SK-N-SH (cell line): ENCODE measurements at places on chromosomes 2 and 18.

DNA sequence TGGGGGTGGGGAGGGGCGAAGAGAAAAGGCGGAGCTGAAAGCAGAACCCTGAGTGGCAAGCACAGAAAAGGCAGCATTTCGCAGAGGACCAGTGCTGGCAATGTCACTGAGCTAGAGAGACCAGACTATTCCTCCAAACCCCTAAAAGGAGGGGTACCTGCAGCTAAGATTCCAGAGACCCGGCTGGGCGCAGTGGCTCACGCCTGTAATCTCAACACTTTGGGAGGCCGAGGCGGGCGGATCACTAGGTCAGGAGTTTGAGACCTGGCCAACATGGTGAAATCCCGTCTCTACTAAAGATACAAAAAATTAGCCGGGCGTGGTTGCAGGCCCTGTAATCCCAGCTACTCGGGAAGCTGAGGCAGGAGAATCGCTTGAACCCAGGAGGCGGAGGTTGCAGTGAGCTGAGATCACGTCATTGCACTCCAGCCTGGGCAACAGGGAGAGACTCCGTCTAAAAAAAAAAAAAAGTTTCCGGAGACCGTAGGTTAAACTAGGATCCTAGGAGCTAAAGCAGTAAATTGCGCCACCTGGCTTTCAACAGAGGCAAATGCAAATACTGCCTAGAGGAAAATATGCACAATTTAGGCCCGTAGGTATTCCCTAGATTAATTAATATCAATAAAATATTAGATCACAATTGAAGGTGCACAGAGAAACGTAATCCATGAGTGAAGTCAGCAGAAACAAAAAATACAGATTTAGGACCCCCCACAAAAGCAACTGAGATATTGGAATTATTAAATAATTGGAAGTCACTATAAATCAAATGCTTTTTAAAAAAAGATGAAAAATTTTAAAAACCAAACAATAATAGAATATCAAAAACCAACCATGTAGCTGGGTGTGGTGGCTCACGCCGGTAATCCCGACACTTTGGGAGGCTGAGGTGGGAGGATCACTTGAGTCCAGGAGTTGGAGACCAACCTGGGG is 4.9 kb downstream of the UCN start:
- DNase-seq = peak; percentile 85

DNA sequence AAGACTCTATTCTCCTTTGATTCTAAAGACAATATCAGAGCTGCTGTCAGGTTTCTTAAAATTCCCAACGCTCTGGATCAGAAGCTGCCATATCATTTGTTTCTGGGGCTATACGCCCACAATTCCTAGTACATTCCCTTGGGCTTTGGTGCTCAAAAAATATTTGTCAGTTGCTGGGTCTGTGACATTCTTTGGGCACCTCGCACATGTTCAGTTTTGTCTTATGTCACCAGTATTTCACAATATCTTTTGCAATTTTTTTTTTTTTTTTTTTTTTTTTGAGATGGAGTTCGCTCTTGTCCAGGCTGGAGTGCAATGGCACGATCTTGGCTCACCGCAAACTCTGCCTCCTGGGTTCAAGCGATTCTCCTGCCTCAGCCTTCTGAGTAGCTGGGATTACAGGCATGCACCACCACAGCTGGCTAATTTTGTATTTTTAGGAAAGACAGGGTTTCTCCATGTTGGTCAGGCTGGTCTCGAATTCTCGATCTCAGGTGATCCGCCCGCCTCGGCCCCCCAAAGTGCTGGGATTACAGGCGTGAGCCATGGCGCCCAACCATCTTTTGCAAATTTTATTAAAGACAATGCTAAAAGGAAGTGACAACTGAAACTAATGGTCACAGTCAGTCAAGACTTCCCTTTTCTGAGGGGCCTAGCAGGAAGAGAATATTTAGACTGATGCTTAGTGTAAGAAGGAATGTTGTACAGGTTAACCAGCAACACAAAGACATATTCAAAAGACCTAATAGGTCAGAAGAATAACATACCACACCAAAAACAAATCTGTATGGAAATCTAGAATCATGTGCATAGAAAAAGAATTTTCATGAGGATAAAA is 6.8 kb downstream of the ZNF397 start:
- no peak for DNase-seq

DNA sequence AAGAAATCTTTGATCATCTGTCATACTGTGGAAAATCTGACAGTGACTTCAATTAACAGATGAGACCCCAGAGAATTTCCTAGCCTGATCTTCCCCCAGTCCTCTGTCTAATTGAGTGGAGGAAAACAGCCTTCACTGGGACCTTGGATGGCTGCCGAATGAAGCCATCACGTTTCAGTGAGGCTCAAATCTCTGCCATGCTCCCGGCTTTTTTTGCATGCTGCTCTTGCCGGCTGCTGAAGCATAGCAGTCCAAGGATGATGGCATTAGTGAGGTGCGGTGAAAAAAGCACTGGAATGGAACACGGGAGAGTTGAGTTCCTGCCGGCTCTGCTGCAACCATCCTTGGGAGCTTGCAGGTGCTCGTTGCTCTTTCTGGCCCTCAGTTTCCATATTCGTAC is 430.5 kb downstream of the SLC4A3 start:
- DNase-seq = no peak

DNA sequence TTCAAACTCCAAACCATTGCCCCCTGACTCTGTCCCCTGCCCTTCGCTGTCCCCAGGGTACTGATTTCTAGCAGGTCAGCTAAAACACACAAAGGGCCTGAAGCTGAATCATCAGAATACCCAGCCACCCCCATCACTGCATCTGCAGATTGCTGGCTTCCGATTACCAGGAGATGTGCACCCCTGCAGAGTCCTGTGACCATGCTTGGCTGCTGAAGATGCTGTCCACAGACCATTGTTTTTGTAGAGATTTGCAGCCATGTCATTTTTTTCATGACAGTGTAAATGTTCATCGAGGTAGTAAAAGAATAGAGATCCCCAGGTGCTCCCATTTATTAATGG is 463.3 kb downstream of the STK39 start:
- no peak for DNase-seq
